ENCODE measurements at places on chromosomes 2 and 18. TPM values are rescaled to one million over a fixed set of nuclear protein-coding genes. Genes with fewer than 3 reads are reported as not detected.

The RAB1A gene
- 130 TPM for polyA plus RNA-seq

The EDAR gene
- polyA plus RNA-seq = 3.9 TPM

The RAPGEF4 gene
- 4.3 TPM for polyA plus RNA-seq

The SOWAHC gene
- polyA plus RNA-seq = 13.9 TPM

The TMEM163 gene
- 2.4 TPM for polyA plus RNA-seq

The DLX1 gene
- 0.41 TPM for polyA plus RNA-seq

The ALLC gene
- 0.19 TPM for polyA plus RNA-seq

The LCT gene
- not detected for polyA plus RNA-seq

The NDUFAF7 gene
- polyA plus RNA-seq = 11.2 TPM

The AMER3 gene
- polyA plus RNA-seq = 0.05 TPM

The FSIP2 gene
- 0.52 TPM for polyA plus RNA-seq

The KIF5C gene
- 2.8 TPM for polyA plus RNA-seq

GRCh38 chr2:20221555-20221973, 3.4 kb downstream of the SDC1 start:
- DNase-seq = no peak

DNA sequence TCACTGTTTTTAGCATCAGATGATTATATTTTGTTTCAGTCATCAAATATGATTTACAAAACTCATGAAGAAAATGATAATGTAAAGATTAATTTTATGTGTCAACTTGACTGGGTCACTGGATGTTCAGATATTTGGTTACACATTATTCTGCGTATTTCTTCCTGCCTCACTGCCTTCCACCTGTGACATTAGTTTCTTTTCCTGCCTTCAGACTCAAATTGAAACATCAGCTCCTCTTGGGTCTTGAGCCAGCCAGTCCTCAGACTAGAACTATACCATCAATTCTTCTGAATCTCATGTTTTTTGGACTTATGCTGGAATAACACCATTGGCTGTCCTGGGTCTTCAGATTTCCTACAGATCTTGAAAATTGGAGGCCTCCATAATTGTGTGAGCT, 96.7 kb downstream of the ZNF385B start:
- no peak for DNase-seq

DNA sequence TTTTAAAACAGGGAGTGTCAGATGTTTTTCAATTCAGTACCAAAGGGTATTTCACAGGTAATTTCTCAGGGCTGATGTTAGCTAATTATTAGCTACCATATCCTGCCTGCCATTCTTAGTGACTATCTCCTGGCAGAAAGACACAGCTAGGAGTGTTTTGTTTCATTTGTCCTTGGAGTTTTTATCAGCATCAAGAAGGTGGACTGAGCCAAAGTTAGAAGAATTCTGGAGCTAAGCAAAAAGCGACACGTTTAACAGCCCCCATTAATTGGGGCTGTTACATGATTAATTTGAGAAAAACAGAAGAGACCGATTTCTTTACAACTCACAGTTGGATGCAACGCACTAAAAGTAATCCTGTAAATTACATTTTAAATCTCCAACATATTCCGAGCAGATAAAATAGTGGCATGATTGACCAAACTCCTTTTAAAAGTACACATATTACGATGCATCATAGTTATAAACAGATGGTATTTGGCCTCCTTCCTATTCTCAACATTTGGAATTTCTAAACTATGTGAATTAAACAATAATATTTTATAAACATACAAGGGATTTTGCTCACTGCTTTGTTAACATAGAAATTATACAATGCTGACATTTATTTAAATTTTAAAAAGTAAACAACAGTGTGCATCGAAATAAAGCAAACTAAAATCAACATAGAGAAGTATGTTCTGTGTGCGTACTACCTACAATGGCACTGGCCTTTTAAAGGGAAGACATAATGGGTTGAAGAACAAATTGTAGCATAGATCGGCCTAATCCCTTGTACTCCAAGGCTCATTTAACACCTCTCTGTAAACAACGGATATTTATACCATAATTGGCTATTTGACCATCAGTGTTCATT, 585.1 kb downstream of the ZEB2 start:
- DNase-seq = no peak

DNA sequence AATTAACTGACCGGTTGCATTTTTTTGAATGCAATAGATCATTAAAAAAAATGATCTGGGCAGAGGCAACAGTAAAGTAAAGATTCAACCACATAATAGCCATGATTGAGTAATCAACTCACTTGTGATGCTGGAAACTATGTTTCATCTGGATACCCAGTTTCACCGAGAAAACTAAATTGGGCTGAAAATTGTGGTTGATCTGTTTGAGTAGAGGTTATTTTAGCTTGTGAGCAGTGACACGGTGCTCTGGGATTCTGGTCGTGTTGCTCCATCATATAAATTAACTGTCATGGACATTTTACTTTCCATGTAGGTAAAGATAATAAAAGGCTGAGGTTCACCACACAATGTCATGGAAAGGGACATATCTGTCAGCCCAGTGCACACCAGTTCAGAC, 58.7 kb downstream of the CD226 start:
- DNase-seq = no peak

DNA sequence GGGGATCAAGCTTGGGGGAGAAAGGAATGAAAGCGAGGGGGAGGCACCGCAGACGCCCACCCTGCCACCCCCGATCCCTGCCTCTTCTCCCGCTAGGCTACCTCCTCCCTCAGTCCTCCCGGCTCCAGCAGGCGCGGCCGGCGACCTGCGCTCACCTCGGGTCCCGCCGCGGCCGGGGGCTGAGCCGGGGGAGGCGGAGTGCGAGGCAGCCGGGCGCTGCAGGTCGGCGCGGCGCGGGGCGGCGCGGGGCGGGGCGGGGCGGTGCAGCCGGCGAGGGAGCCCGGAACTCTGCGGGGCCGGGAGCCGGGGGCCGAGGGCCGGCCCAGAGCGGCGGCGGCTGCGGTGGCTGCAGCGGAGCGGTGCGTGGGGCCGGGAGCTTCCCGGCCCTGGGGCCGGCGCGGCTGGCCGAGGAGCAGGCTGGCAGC, 477 bp downstream of the ACVR1 start:
- DNase-seq = no peak

GRCh38 chr2:8441986-8442385, 239.9 kb upstream of the ID2 start:
- DNase-seq = no peak

GRCh38 chr2:99819766-99820165, 322.6 kb downstream of the AFF3 start:
- no peak for DNase-seq

- no peak for DNase-seq
Observed at GRCh38 chr2:198465970-198466369, 661.6 kb downstream of the PLCL1 start.

DNA sequence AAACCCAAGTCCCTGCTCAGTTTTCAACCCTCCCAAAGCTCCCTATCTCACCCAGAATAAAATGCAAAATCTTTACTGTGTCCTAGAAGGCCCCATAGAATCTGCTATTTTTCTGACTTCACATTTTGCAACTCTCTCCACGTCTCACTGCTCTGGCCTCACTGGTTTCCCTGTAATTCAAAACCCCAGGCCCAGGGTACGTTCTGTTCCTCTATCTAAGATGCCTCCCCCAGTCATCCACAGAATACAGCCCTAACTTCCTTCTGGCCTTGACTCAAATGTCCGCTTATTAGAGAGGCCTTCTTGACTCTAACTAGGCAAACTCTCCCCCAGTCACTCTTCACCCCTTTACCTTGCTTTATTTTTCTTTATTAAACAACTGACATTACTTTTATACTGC, 42.0 kb downstream of the FAM161A start:
- DNase-seq = no peak

DNA sequence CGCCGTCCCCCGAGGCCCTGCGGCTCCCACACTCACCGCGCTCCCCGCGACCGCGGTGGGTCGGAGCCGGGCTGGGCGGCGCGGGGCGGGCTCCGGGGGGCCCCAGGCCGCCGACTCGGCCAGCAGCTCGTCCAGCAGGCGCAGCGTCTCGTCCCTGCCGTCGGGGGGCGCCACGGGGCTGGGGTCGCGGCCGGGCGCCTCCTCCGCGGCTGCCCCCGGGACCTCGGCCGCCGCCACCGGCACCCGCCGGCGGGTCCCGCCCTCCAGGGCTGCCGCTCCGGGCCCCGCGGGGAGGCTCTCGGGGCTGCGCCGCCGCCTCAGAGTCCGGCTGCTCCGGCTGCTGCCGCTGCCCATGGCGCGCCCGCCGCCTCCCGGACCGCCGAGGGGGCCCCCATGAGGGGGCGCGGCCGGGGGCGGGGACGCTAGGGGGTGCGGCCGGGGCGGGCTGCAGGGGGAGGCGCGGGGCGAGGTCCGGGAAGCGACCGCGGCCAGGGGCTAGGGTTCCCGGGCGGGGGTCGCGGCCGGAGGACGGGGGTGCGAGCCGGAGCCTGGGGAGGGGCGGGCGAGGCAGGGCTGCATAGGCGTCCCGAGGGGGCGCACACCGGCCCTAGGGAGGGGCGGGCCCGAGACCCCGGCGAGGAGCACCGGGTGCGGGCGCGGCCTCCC, at the start of gene CYS1:
CYS1 (minus strand) TSS at position 542 of the 666 bp plus-strand sequence; CDS start at position 354, 188 bp downstream.
- DNase-seq = no peak

DNA sequence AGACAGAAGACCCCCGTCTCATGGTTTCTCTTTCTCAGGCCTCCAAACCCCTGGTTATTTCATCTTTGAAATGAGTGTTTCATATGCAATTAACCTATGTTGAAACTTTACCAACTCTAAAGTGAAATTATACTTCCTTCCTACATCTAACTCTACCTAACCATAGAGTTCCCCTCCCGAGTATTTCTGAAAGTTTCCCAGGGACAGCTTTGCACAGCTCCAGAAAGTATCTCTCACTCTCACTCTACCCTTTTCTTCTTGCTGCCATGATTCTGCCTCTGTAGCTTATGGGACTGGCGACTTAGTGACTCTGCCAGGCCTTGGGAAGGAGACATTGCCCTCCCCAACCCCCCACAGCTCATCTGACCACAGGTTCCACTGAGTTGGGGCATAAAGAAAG, 107.9 kb downstream of the B3GNT2 start:
- DNase-seq = no peak

DNA sequence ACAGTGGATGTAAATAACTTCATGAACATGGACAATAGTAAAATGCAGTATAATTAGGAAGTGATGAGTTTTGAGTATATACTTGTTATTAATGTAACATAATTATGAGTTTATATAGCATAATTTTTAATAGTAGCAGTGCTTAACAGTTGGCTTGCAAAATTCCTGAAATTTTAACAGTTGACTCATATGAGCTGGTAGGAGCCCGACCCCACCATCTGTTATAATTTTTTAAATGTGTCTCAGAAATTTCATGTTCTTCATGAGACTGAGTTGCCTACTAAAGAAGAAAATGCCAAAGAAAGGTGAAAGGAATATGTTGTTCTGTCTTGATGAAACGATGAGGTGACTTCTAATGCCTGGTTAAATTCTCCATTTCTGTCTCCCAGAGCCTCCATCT, 62.6 kb downstream of the ITGB1BP1 start:
- DNase-seq = no peak

GRCh38 chr2:38038682-38039081, 37.3 kb downstream of the CYP1B1 start:
- no peak for DNase-seq

DNA sequence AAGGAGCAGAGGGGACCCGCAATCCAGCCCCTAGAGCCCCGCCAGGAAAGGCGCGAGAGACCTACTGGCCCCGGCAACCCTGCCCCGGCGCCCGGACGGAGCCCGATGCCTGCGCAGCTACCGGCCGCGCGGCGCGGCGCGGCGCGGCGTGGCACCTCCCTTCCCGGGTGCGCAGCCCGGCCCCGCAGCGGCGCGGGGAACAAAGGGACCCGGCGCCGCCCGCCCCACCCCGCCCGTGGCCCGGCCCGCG, 307 bp downstream of the CDH2 start:
- no peak for DNase-seq

DNA sequence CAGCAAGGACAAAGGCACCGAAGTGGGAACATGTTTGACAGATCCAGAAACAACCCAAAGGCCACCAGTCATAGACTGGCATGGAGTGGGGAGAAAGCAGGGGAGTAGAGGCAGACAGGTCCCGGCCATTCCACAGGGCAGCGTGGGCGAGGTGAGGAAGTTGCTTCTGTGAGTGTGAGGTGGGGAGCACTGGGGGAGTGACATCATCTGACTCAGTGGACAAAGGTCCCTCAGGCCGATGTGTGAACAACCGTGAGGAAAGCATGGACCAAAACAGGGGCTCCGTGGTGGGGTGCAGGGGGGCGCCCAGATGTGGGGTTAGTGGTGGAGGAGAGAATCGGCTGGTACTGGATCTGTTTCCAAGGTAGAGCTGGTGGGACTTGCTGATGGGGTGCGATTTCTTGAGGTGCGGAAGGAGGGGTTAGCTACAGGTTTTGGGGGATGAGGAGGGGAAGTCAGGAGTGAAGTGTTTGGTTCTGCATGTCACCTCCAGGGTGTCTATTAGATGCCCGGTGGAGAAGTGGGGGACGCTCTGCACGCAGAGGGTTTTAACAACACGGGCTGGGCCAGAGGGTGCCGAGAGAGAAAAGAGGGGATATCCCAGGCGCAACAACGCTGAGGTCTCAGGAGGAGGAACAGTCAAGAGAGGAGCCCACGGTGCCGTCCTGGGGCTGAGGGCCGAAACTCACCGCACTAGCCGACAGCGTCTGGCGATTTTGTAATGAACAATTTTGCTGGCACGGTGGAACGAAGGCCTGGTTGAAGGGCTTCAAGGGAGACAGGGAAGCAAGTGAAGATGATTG, 2.5 kb upstream of the SFT2D3 start:
- DNase-seq = no peak

GRCh38 chr2:190215620-190216019, 104.0 kb downstream of the HIBCH start:
- no peak for DNase-seq

GRCh38 chr2:2720351-2720750, 389.3 kb upstream of the MYT1L start:
- no peak for DNase-seq

DNA sequence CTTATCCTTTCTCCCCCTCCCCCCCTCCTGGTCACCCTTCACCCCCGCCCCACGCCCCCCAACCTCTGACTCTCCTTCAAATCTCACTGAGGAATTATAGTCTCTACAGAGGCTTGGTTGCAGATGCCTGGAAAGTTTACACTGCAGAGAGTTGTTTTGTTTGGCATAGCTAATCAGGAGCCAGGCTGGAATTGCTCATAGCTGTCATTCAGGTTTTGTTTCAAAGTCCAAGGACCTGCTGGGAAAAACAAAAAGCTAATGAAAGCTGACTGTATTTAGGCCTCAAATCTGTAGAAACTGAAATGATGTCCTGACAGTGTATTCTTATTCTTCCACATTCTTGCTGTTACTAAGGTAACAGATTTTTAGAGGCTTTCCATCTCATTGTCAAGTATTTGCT, 22.6 kb downstream of the GREB1L start:
- no peak for DNase-seq

DNA sequence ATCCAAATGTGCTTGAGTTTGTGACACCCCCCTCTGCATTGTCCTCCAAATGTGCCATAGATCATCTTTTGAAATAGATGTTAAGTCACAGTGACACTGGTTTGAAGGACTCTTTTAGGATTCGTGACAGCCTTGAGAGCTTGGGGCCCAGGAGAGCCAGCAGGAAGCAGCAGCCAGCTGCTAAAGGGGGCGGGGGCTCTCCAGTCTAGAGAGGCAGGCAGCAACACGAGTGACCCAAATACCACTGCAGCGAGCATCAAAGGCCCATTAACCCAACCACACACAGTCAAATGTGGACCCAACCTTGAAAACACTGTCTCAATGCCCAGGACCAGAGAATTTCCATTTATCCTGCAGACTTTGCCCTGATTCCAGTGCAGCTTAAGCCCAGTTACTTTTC, 75.6 kb downstream of the ZBTB7C start:
- no peak for DNase-seq

GRCh38 chr18:41532344-41533086, 422.5 kb upstream of the PIK3C3 start:
- no peak for DNase-seq

- DNase-seq = no peak
Observed at GRCh38 chr18:53686965-53687364, 537.5 kb downstream of the MBD2 start.

Data from urinary bladder (tissue), 4 donors.